ENCODE measurements at places on chromosomes 3 and 15. TPM values are rescaled to one million over a fixed set of nuclear protein-coding genes. Genes with fewer than 3 reads are reported as not detected.

GRCh38 chr15:28996953-28997352 lies 111.2 kb downstream of the APBA2 start:
- DNase-seq: no peak

DNA sequence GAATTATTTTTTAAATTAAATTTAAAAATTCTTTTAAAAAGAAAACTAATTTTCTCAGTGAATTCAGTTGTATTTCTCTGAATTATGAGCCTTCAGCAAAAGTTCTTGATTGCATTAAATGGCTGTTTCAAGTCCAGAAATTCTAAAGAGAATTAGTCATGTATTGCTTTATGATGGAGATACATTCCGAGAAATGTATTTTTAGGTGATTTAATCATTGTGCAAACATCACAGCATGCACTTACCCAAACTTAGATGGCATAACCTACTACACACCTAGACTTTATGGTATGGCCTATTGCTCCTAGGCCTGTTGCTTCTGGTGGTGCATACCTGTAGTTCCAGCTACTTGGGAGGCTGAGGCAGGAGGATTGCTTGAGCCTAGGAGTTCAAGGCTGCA lies 44.3 kb upstream of the GCNT3 start:
- no peak for DNase-seq

- no peak for DNase-seq
Measured at GRCh38 chr3:155553780-155554179, 191.1 kb downstream of the PLCH1 start.

GRCh38 chr3:36461597-36461996 lies 81.3 kb downstream of the STAC start:
- DNase-seq: no peak

CGNL1 gene
- 3.3 TPM for total RNA-seq
